ENCODE measurements at places on chromosomes 2 and 18. TPM values are rescaled to one million over a fixed set of nuclear protein-coding genes. Genes with fewer than 3 reads are reported as not detected.

DNA sequence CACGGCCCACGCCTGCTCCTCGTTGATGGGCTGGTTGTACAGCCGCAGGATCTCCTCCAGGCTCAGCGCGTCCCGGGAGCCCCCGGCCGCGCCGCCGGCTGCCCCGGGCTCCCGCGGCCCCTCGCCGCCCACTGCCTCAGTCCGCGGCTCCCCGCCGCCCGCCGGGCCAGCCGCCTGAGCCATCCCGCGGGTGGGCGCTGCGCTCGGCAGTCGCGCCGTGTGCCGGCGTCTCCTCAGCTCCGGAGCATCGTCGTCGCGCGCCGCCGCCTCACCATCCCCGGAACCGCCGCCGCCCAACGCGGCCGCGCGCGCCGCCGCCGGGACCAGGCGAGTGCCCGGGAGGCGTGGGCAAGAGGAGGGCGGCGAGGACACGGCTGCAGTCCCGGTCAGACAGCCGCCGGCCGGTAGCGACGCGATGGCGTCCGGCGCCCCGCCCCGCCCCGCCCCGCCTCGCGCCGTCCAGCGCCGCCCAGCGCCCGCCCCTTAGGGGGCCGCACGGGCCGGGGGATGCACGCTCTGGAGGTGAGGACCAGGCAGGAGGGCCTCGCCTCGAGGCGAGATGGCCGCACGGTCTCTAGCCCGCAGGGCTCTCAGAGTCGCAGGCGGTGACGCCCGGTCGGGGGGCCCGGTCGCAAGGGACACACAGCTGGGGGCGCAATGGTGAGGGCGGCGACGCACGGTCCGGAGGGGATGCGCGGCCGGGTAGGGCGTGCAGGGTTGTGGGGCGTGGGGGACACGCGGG is at the start of gene SPIRE1:
TSS of gene SPIRE1 (minus strand) at position 424 of the 742 bp plus-strand sequence. CDS start at position 183, 241 bp downstream.
- peak; percentile 72 for DNase-seq

- DNase-seq = peak; percentile 95
These were observed 66.5 kb downstream of the GLS start for GRCh38 chr2:190947141-190947540.

DNA sequence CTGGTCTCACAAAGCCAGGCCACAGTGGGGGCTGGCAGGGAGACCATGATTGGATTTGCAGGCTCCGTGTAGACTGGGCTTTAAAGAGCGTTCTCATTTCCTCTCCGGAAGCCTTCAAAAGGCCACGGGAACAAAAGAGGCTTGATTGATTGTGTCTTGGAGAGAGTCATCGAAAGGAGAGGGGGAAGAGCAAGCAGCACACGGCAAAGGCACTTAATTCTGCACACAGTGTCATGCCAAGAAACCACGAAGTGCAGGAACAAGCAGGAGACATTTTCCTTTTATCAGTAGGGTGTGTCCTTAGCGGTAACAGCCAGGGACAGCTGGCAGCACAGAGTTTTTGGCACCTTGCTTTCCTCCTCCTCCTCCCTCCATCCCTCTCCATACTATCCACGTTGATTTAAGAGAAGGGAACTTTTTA is 47.7 kb downstream of the GLI2 start:
- peak; percentile 27 for DNase-seq

Gene C1GALT1C1L
- total RNA-seq = 0.74 TPM

GRCh38 chr2:221104361-221104811 is 467.7 kb downstream of the EPHA4 start:
- DNase-seq = peak; percentile 69

GRCh38 chr2:151623631-151624030 is 110.6 kb downstream of the NEB start:
- no peak for DNase-seq

DNA sequence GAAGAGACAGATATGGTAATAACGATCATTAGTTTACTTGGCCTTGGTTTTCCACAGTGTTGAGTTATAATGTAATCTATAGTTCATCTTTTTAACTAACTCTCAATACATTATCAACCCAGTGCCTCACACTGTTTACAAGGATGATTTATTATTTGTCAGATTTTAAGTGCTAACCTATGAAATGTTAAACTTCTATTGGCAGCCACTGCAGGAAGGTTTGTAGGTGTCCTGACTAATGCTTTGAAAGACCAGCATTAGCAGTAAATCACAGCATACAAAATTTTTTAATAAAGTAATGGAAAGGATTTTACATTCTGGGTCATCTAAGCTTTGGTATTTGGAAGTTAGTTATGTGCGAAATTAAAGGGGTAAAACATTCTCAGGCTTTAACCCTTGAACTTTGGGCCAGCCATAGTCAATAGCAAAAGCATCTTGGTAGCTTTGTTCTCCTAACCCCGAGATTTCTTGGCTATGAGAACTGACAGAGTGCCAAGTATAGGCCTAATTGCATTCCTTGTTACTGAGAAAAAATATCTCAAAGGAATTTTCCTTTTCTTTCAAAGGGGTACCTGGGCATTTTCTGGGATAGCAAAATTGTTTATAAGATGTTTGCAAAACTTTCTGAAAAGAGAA is 30.6 kb downstream of the SPATS2L start:
- peak; percentile 44 for DNase-seq

DNA sequence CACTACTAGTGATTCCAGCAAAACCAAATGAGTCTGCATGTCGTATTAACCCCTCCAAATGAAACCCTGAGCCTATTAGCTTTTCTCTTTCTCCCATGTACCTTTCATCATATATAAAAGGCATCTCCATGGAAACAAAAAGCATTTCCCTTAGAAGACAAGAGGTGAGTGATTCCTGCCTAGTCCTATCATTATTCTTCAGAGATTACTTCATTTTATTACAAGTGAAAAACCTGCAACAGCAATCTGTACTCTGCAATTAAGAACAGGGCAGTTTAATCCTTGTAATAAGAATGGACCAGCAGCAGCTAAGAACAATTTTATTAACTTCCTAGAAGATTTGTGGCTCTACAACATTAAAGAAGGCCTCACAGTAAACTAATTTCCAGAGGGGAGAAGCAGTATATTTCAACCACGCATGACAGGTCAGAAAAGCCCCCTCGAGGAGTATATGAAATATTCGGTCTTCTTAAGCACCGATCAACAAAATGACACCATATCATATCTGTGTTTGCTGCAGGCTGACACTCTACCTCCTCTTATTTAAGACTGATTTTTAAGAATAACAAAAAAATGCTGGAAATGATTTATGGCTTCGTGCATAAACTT is 132.3 kb upstream of the TFPI start:
- no peak for DNase-seq

DNA sequence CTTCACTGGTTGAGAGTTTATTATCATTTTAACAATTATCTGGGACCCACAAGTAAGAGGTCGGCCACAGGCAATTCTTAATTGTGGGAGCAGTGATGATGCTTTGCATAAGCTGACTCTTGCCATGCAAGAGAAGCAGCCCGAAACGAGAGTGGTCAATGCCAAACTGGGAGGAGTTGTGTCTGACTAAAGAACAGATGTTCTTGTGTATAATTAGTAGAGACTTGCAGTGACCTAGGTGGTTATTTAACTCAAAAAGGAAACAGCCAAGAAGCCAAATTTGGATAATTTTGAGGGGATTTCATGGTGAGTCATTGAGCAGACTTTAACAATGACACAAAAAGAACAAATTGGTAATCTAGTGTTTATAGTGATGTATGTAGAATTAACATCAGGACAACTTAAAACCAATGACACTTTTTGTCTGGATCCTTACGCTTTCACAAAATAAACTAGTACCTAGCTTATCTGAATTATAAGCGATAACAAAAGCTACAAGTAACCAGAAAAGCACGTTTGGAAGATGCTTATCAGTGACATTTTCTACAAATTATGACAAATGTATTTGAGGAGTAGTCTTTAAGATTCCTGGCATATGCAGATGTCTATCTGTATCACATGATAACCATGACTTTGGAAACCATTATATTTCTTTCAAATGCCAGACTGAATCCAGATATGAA is 184.7 kb upstream of the DLGAP1 start:
- no peak for DNase-seq

Gene ZAP70
- total RNA-seq = not detected

DNA sequence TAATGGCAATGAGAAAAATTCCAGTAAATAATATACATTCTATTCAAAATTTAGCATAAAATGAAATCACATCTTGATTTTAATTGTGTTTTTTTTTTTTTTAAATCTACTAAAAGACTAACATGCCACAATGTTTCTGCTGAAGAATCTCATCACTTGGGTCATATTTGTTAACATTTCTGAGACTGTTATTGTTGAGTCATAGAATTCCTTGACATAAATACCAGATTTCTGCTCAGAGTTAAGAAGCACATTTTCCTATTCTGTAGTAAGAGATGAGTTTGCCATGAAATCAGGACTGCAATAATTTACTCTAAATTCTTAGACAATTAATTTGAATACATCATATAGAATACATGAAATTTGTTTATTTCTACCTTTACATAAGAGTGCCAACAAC is 154.9 kb upstream of the KYNU start:
- DNase-seq = no peak

GRCh38 chr2:116452651-116453050 is 1361.8 kb upstream of the DDX18 start:
- no peak for DNase-seq

Gene MYO3B
- total RNA-seq = not detected

- no peak for DNase-seq
These were observed 58.9 kb upstream of the ZNF516 start for GRCh38 chr18:76553715-76554546.

DNA sequence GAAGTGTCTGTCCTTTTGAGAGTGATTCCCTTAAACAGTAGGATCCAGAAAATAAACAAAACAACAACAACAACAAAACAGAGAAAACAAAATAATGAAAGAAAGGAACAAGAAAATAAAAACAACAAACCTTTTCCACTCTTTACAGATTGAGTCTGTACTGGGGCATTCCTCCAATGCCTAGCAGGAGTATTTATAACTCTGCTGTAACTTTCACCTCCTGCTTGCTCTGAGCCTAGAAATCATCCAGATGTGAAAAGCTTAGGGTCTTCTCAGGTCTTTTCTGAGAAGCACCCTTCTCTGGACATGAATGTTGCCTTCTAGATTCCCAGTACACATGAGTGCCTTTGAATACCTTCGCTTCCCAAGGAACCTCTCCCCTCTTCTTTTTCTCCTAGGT is 1239.4 kb downstream of the CNTNAP5 start:
- DNase-seq = no peak

Gene TUBA3E
- total RNA-seq = not detected

DNA sequence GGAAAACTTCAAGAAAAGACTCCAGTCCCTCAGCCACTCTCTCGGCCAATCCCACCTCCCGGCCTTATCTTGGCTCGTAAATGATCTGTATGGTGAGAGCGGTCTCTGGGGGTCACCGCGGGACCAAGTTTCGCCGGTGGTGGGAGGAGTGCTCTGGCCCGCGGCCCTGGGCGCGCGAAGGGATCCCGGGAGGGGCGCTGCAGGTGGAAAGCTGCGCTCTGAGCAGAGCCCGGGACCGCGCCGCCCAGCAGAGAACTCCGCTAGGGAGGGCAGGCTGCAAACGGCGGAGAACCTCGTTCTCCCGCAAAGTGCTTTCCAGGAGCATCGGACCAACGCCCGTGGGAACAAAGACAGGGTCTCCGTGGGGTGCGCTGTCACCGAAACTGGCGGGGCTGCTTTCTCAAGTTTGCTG is 622 bp downstream of the LRP2 start:
- peak; percentile 18 for DNase-seq

GRCh38 chr18:54453996-54454395 is 96.3 kb downstream of the C18orf54 start:
- DNase-seq = no peak

Gene MYO5B
- total RNA-seq = 1.4 TPM

- no peak for DNase-seq
These were observed 200.3 kb downstream of the DPP4 start for GRCh38 chr2:161873707-161874106.

DNA sequence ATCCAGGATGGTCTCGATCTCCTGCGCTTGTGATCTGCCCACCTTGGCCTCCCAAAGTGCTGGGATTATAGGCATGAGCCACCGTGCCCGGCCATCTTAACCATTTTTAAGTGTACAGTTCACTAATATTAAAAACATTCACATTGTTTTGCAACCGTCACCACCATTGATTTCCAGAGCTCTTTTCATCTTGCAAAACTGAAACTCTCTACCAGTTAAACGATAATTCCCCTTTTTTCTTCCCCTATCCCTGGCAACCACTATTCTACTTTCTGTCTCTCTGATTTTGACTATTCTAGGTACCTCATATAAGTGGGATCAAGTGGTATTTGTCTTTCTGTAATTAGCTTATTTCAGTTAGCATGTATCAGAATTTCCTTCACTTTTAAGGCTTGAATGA is 16.8 kb upstream of the NEUROD1 start:
- DNase-seq = no peak

Gene IL36A
- total RNA-seq = not detected
